ENCODE measurements at places on chromosomes 5 and 9.

GRCh38 chr9:87682085-87682484, 43.8 kb upstream of the CTSL start:
- DNase-seq, result no peak

GRCh38 chr5:175211956-175212756, 231.8 kb downstream of the DRD1 start:
- no peak for DNase-seq

- DNase-seq, result no peak
These were observed 11.2 kb downstream of the IRF1 start for GRCh38 chr5:132479111-132479951.

- DNase-seq, result no peak
These were observed 375.2 kb downstream of the ZNF608 start for GRCh38 chr5:124371111-124371706.

DNA sequence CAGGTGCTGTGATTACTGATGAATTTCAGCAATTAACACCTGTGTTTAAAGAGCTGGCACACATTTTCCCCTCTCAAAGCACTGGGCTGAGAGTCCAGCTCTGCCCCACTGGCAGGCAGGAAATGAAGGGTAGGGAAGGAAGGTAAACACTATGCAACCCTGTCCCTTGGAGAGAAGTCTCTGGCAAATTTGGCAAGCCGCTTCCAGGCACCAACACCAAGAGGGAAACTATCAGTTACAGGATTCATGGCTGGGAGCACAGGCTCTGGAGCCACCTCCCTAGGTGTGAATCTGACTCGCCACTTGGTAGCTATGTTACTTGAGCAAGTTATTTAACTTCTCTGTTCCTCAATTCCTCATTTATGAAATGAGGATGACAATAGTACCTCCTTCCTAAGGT, 3.3 kb downstream of the ANKS6 start:
- no peak for DNase-seq

DNA sequence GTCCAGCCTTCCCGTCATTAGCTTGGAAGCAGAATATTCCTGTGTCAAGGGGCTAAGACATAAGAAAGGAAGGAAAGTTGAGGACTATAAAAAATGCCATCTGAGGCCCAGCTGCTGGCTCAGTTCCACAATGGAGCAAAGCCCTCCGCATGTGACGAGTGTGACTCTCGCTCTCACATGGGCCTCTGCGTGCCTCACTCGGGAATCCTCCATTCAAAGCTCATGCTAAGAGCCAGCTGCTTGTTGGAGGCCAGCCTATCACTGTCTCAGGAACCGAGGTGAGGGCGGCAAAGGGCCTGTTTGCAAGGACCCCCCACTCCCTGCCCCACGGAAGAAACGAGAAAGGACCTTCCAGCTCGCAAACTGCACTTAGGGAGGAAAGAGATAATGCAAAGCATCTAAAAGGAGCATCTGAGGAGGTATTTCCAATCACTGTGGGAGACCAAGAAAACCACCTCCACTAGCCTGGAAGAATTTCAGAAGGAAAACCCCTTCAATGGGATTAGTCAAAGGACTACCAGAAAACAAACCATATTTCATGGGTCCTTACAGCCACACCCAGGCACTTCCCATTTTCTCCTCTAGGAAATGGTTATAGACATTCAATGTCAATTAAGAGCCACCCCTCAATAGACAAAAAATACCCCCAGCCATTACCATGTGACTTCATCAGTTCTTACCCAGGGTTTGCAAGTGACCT, 95.3 kb downstream of the PRRT1B start:
- DNase-seq, result no peak

GRCh38 chr5:132840313-132840712, 9.9 kb upstream of the SHROOM1 start:
- no peak for DNase-seq

GRCh38 chr5:124253203-124253810, 493.1 kb downstream of the ZNF608 start:
- DNase-seq, result no peak

GRCh38 chr5:157189223-157189622, 8.6 kb downstream of the ITK start:
- DNase-seq, result peak; percentile 54

- DNase-seq, result no peak
These were observed 11.8 kb downstream of the DEPDC1B start for GRCh38 chr5:60687927-60688720.

GRCh38 chr5:154513669-154514084, 35.6 kb upstream of the HAND1 start:
- no peak for DNase-seq

DNA sequence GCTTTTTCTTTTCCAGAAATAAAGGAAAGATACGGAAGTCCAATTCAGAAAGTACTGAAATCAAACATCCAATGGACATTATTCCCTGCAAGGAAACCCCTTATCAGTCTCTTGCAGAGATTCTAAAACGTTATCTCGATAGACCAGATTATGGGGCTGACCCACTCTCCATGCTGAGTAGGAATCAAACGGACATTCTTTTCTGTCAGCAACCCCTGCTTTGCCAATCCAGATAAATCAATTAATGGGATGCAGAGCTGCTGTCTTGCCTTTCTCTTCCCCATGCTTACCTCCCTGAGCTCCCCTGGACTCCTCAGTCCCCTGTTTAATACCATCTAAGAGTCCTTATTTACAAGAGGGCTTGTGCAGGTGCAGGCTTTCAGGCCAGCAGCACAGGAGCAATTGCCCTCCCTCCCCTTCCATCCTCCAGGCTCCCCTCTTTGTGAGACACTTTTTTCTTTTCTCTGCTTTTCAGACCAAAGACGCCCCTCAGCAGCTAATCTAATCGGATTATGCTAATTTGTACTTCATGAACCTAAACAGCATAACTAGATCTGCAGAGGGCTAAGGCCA, 14.2 kb downstream of the TAL2 start:
- DNase-seq, result no peak

DNA sequence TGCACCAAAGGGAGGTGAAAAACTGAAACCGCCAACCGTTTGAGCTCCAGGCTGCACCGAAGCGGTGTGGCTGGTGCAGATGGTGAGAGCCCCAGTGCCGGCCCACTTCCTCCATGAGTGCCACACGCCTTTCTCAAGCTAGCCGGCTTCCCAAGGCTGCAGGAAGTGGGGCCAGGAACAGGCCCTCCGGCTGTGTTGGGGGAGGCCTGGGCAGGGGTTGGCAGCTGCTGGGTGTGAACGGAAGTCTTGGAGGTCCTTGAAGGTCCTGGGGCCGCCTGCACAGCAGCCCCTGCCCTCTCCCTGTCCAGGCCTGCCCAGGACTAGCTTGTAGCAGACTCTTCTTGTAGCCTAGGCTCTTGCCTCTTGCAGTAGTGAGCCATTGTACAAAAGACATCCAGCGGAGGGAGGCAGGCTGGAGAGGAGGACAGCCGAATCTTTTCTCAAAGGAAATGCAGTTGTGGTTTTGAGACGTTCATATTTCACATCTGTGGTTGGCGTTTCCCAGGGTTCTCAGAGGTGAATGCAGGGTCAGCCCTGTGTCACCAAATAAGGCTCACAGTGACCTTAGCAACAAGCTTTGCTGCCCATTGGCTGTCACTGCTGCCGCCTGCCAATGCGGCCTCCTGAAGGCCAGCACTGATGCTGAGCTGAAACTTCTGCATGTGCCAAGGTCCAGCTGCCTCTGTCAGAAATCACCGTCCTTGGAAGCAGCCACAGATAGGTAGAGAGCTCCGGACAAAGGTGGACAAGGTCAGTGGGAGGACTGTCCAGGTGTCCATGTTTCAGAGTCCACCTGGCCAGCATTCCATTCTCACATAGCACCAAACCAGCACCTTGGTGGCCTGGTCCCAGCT, 23.9 kb downstream of the IRF1 start:
- peak; percentile 49 for DNase-seq

DNA sequence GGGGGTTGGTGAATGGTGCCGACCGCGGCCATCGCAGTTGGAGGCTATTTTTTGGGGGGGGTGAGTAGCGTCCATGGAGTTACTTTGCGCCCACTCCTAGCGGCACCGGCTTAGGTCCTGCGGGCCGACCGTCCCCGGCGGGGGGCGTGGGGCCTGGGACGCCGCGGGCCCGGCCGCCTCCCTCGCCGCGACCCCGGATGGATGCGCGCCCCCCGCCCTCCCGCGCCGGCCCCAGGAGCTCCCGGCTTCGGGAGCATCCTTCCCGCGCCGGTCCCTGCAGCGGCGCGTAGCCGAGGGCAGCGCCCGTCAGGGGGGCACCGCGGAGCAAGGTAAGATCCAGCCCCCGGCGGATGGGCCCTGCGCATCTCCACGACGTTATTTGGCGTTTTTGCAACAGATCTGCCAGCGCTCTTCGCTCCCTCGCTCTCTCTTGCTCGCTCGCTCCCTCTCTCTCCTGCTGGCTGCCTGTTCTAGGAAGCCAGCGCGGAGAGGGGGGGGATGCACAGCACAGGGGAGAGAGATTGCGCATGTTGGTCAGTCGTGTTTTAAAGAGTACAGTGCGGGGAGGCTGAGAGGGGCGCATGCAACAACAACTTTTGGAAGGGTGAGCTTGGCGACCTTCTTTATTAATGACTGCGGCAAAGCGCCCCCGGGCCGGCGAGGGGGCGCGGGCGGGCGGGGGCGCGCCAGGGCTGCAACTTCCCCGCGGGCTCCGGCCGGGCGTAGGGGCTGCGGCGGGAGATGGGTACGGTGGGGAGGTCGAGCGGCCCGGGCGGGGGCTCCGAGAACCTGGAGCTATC, 413 bp downstream of the JADE2 start:
- peak; percentile 46 for DNase-seq

- no peak for DNase-seq
These were observed 67.5 kb downstream of the ZFAND5 start for GRCh38 chr9:72297516-72297915.

GRCh38 chr5:102629827-102630605, 125.1 kb upstream of the PAM start:
- no peak for DNase-seq

DNA sequence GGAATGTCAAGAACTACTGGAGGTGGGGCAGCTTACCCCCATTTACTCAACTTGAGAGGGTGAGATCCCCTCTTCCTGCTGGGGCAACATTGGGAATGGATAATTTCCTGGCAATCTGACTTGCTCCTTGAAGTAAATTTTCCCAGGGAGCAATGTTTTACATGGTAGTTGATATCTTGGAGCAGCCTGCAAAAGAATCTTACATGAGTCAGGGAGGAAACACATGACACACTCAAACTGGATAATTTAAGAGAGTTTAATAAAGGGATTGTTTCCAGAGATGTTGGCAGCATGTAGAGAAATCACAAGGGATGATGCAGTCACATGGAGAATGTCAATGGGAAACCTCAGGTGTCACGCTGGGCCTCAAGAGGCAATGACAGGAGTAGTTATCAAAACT, 212.5 kb downstream of the GAS1 start:
- DNase-seq, result no peak

DNA sequence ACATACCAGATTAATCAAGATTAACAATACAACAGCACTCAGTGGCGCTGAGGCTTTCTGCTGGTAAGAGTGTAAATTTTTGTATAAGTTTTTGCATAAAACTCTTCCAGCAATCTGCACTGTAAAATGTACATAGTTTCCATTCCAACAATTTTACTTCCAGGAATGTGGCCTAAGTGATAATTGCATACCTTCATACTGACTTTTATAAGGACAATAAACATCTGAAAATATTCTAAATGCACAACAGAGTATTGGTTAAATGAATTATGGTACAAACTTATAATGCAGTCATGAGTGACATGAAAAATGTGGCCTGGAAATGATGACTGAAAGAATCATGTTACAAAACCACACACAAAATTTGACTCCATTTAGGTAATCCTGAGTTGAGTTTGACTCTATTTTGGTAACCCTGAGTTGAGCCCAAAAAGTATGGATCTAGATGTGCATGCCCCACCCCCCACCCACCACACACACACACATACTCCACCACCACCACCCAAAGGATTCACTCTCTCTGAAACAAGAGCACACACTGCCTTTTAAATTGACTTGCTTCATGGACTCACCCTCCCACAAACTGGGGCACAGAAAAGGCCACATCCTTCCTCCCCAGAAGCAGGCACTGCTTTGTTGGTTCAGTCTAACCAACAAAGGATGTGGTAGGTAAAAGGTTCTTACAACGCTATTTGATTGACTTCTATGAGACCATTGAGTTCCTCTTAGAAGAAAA, 137.6 kb downstream of the SUSD1 start:
- peak; percentile 64 for DNase-seq

- no peak for DNase-seq
These were observed 332.8 kb upstream of the KLF9 start for GRCh38 chr9:70747261-70747718.

- DNase-seq, result no peak
These were observed 32.4 kb downstream of the NEK6 start for GRCh38 chr9:124290053-124290591.

DNA sequence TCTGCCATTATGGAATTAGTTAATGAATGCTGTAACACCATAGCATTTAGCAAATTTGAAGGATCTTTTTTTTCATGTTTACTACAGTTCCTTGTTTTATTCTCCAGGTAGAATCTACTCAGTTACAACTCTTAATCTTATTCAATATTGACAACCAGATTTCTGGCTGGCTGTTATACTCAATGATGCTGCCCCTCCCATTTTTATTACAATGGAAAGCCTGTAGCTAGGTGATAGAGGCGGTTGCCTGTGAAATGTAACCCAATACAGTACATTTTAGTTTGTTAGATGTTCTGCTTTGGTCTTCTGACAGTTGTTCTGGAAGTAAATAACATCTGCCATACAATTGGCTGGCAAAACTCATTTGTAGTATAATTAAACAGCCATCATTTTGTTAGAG, 294.2 kb downstream of the DMRTA1 start:
- no peak for DNase-seq

GRCh38 chr9:17251100-17251499, 116.3 kb downstream of the CNTLN start:
- DNase-seq, result no peak

DNA sequence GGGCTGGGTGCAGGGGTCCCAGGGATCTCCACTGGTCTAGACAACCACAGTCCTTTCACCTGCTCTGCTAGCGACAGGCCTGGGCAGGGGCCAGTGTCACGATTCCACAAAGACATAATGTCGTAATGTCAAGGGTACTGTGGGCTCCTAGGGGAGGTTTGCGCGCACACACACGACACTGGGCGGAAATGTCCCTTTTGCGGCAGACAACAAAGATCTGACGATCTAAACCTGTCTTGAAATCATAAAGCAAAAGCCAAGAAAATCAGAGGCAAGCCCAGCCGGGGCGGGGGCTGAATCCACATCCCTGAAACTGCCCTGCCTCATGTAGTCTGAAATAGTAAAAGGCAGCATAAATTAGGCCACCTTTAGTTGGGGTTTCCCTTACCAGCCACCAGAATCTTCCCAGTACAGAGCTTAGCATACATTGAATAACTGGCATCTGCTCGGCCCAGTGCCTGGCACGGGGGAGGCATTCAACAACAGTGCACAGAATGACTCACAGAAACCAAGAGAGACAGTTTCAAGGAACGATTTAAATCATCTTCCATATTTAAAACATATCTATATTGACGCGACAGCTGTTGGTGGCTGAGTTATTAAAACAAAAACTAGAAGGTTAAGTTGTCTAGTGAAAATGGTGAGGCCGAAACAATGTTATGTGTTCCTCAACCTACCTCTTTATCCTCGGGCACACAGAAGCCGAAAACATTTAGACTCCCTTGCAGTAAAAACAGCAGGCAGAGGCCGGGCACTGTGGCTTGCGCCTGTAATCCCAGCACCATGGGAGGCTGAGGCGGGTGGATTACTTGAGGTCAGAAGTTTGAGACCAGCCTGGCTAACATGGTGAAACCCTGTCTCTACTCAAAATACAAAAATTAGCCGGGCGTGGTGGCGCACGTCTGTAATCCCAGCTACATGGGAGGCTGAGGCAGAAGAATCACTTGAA, 151.0 kb downstream of the MYO10 start:
- peak; percentile 44 for DNase-seq

- DNase-seq, result no peak
These were observed 26.4 kb upstream of the PUM3 start for GRCh38 chr9:2870340-2870739.

- no peak for DNase-seq
These were observed 2272.7 kb upstream of the WWC1 start for GRCh38 chr5:166018716-166019115.
